ENCODE measurements at places on chromosomes 16 and 17.

DNA sequence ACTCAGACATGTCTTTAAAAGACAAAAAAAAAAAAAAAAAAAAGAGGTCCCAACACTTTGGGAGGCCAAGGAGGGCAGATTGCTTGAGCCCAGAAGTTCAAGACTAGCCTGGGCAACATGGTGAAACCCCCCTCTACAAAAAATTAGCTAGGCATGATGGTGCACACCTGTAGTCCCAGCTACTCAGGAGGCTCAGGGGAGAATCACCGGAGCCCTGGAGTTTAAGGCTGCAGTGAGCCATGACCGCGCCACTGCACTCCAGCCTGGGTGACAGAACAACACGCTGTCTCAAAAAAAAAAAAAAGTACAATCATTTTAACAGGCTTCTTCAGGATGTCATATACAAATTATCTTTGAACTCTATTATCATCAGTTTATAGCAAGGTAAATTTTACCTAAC, 22.0 kb downstream of the C16orf87 start:
- DNase-seq: no peak

- no peak for DNase-seq
Observed at GRCh38 chr17:17446666-17447155, 30.1 kb upstream of the MED9 start.

GRCh38 chr17:9890124-9890523, 14.9 kb downstream of the RCVRN start:
- DNase-seq: no peak

DNA sequence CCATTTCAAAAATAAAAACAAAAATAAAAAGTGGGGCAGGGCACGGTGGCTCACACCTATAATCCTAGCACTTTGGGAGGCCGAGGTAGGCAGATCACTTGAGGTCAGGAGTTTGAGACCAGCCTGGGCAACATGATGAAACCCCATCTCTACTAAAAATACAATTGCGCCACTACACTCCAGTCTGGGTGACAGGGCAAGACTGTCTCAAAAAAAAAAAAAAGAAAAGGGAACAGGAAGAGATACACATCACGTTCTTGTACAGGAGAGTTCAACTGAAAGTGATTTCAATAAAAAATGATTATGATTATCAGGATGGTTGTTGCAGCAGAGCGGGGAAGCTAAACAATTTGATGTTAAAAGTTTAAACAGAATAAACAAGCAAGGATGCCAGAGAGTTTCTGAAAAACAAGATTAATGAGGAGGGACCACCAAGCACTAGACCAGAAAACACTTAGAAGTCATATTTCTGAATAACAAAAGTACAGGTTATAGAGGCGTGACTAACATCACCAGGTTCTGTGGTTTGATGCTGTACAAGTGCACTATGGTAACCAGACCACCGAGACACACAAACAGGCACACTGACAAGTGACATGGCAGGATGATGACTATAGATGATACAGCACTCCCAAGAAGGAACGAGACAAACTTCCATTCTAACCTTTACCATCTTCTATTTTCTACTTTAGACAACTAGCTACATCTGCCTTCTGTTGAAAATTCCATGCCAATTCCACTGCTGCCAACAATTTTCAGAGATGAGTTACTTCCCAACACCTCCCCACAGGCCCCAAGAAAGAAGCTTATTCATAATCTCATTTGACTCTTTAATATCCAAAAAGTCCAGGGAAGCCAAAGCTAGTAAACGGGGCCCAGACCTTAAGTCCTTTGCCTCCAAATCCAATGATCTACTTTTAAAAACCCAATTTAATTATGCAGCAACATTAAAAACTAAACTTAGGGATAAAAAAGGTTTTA, 11.8 kb downstream of the DNAJA2 start:
- no peak for DNase-seq

GRCh38 chr16:73888840-73889490, 407.6 kb upstream of the PSMD7 start:
- peak; percentile 8 for DNase-seq

GRCh38 chr17:80125656-80126448, 21.1 kb downstream of the EIF4A3 start:
- DNase-seq: peak; percentile 61

GRCh38 chr17:35057332-35057915, 6.1 kb downstream of the RFFL start:
- DNase-seq: no peak

DNA sequence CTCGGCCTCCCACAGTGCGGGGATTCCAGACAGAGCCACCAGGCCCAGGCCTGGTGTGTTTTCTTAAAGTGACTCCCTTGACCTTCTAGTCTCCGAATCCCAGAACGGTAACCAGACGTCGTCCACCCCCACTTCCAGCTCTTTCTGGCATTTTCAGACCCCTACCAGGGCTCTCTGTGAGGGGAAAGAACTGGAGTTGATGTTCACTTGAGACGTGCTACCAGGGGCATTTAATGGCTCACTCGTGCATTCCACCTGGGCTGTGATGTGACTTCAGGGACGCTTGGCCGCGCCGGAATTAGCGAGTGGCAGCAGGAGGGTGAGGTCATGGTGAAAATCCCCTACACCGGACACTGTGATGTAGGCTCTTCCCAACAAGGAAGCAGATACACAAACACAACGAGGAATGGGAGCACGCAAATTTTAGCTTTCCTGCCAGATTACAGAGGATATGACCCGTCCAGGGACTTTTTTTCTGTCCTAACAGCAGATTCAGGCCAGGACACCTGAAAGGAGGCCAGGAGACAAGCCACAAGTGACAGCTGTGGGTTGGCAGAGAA, 1.1 kb upstream of the GNA13 start:
- no peak for DNase-seq

DNA sequence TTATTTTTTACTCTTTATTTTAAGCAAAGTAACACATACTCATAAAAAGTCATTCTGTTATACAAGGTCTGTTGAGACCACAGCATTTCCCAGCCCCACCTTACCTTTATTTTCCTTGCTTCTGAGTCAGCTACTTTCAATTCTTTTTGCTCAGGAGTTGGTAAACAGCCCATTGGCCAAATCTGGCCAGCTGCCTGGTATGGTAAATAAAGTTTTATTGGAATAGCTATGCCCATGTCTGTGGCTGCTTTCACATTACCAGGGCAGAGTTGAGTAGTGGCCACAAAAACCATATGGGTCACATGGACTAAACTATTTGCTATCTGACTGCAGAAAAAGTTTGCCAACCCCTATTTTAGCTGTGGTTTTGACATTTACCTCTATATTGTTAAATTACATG, 3.4 kb upstream of the NSRP1 start:
- DNase-seq: no peak

- DNase-seq: no peak
Observed at GRCh38 chr17:19357761-19358160, 4.8 kb downstream of the B9D1 start.

- peak; percentile 35 for DNase-seq
Observed at GRCh38 chr17:38430316-38430715, 2.1 kb downstream of the ARHGAP23 start.

- DNase-seq: peak; percentile 99
Observed at GRCh38 chr16:31459687-31460581, 633 bp downstream of the ARMC5 start.

Data from fibroblast of skin of right quadriceps (primary cell).